ENCODE measurements at places on chromosomes 13 and 19. TPM values are rescaled to one million over a fixed set of nuclear protein-coding genes. Genes with fewer than 3 reads are reported as not detected.

LRRC25 gene
- 0.35 TPM for total RNA-seq

C5AR2 gene
- not detected for total RNA-seq

TEX101 gene
- total RNA-seq: not detected

ASF1B gene
- total RNA-seq: 77.8 TPM

SIGLEC5 gene
- not detected for total RNA-seq

FAAP24 gene
- 12.5 TPM for total RNA-seq

PSG5 gene
- total RNA-seq: 4.7 TPM

METTL21C gene
- not detected for total RNA-seq

HSPB6 gene
- total RNA-seq: not detected

MCEMP1 gene
- total RNA-seq: not detected

ZNF549 gene
- total RNA-seq: 5.5 TPM

WDR88 gene
- not detected for total RNA-seq

CACNG6 gene
- total RNA-seq: 0.46 TPM

RNF113B gene
- total RNA-seq: not detected

PSG2 gene
- total RNA-seq: not detected

TEKTIP1 gene
- total RNA-seq: not detected

SRRM5 gene
- total RNA-seq: not detected

ZNF493 gene
- total RNA-seq: 8.9 TPM

CBLC gene
- not detected for total RNA-seq

GAPDHS gene
- total RNA-seq: not detected

DNA sequence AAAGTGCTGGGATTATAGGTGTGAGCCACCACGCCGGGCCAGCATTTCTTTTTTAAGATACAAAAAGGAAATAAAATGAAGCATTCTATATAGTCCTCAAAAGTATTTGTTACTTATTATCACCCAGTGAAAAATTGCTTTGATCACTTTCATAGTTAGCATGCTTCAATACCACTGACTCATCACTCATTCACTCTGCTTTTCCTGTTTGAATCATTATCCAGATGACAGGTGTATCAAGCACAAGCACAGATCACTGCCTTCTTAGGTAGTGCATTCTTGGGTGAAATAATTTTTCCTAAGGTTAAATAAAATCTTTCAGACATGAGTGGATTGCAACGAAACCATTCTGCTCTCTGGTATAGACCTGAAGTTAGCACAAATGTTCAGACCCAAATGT, 35.8 kb upstream of the SPART start:
- no peak for DNase-seq

DNA sequence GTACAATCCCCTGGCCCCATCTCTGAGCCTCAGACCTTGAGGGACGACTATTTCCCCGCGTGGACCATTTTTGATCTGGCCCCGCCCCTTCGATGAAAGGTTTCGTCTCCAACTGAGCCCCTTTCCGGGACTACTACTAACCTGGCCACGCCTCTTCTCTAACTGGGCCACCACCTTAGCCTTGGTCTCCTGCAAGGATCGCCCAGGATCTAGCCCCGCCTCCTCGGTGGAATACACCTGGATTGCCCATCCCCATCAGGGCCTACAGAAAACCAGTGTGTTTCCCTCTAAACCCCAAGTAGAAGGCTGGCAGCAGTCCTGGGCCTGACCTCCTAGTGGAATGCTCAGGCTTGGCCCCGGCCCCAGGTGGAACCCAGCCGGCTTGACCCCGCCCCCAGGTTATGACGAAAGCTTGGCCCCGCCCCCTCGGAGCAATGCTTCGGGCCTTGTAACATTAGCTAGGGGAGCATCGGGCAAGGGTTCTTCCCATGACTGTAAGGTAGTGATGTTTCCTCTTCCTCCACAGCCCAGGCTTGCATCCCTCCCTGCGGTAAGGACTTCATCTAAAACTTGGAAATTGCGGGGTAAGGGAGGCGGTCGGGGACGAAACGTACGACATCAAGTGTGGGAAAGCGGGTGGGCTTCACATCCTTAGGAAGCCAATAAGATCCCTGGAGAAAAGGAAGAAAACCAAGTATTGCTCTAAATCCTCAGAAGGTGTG, 9.1 kb downstream of the SPACA6 start:
- no peak for DNase-seq

- no peak for DNase-seq
Observed at GRCh38 chr19:41691268-41691970, 3.3 kb upstream of the CEACAM7 start.

- peak; percentile 3 for DNase-seq
Observed at GRCh38 chr13:75326173-75327134, 155.5 kb downstream of the TBC1D4 start.

DNA sequence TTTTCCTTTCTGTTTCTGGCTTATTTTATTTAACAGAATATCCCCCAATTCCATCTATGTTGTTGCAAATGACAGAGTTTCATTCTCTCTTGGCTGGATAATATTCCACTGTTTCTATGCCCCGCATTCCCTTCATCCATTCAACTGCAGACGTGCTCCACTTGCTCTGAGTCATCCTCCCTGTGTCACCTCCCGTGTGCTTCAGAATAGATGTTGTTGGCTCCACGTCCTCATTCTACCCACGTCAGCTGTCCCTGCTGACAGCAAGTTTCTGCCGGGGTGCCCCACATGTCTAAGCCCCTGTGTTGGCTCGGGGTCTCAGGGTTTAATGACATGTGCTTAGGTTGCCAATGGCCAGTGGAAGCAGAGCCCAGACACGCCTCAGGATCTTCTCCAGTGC, 1041.0 kb downstream of the UQCRFS1 start:
- no peak for DNase-seq

DNA sequence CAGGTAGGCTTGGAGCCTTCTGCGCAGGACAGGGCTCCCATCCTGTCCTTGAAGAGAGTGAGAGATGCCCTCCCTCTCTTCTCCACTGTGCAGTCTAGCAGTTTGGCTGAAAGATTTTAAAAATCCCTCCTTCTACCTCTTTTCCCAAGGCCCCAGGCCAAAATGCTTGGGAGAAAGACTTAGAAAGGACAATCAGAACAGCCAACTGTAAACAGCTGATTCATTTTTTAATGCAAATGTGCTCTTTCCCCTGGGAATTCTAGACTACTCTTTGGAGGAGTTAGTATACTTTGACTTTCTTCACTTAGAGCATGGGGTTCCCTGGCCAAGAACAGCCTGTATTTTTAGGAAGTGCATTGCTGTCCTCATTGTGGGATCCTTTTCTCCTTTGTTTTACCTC, 398.9 kb downstream of the GPC6 start:
- DNase-seq: no peak

GRCh38 chr19:37905946-37906868, at the start of gene WDR87:
Gene WDR87, minus strand, starts transcription at chr19:37906594. Its CDS starts 8,355 bp downstream, at chr19:37898239.
- DNase-seq: no peak

- DNase-seq: no peak
Observed at GRCh38 chr13:93262729-93263345, 36.2 kb downstream of the GPC6 start.

- DNase-seq: no peak
Observed at GRCh38 chr13:24683351-24683750, 3.1 kb downstream of the ATP12A start.

- no peak for DNase-seq
Observed at GRCh38 chr13:60043262-60043661, 120.5 kb downstream of the DIAPH3 start.

GRCh38 chr19:30900051-30900450, 449.2 kb downstream of the TSHZ3 start:
- DNase-seq: no peak

- no peak for DNase-seq
Observed at GRCh38 chr19:50300051-50300450, 29.1 kb downstream of the KCNC3 start.

GRCh38 chr19:29645911-29646310, 19.4 kb upstream of the PLEKHF1 start:
- DNase-seq: peak; percentile 71

GRCh38 chr13:76879203-76879882, 6.9 kb downstream of the KCTD12 start:
- DNase-seq: peak; percentile 54

GRCh38 chr19:41192574-41193429, at the start of gene CYP2S1:
Gene CYP2S1, plus strand, starts transcription at chr19:41193219. Its CDS starts 46 bp downstream, at chr19:41193265.
- no peak for DNase-seq

DNA sequence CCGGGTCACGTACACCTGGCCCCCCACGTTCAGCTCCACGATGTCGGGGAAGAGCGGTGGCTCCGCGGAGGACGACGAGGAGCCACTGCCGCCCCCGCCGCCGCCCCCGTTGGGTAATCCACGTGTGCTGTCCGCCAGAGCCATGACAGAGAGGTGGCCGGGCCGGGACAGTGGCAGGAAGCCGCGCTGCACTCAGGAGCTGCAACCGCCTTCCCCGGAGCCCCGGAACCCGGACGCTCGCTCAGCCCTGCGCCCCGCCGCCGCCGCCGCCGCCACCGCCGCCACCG, 257 bp downstream of the KCTD12 start:
- DNase-seq: no peak

DNA sequence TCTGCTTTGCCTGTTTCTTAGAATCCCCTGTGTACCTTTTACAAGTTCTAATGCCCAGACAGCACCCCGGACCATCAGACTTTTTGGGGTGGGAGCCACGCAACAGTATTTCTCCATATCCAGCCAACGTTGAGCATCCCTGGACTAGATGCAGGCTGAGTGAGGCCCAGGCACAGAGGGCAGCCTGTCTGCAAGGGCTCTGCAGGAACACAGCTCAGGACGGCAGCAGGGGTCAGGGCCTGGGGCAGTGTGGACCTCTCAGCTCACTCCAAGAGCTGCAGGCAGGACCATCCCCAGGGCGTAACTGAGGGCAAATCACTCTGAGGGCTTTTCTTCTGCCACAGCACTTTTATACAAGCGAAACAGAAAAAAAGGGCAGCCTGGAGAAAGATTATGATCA, 95.8 kb downstream of the DNAJC15 start:
- DNase-seq: no peak

- DNase-seq: no peak
Observed at GRCh38 chr13:30121666-30122065, 185.7 kb downstream of the KATNAL1 start.

DNA sequence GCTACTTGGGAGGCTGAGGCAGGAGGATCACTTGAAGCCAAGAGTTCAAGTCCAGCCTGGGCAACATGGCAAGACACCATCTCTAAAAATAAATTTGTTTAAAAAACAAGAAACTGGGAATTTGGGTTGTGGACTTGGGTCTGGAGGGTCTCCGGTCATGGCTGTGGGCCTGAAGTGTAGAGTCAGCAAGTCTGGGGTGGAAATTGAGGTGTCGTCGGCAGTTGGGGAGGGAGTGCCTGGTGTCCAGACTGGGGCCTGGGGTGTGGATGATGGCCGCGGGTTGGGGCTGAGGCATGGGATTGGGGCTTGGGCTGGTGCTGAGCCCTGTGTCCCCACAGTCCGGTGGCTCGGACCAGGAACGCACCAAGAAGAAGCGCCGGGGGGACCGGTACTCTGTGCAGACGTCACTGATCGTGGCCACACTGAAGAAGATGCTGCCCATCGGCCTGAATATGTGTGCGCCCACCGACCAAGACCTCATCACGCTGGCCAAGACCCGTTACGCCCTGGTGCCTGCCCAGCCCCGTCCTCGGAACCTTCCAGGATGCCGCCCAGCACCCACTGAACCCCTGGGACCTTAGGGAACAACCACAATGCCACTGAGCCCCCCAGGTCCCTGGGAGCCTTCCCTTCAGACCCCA, 91.6 kb downstream of the RYR1 start:
- no peak for DNase-seq

DNA sequence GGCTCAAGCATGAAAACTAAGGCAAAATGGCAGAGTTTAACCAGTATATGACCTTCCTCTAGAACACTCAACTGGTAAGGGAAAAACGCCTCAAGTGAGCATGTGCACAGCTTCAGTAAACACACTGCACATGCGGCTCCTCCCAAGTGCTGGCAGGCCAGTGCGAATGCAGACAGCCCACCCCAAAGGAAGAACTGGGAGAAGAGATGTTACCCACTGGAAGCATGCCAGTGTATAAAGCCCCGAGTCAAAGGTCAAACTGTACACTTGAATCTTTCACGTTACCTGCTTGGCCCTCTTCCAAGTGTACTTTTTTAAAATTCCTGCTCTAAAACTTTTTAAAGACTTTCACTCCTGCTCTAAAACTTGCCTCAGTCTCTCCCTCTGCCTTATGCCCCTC, 19.2 kb upstream of the RCBTB1 start:
- no peak for DNase-seq

GRCh38 chr19:5094768-5095567, 126.1 kb downstream of the KDM4B start:
- DNase-seq: no peak

DNA sequence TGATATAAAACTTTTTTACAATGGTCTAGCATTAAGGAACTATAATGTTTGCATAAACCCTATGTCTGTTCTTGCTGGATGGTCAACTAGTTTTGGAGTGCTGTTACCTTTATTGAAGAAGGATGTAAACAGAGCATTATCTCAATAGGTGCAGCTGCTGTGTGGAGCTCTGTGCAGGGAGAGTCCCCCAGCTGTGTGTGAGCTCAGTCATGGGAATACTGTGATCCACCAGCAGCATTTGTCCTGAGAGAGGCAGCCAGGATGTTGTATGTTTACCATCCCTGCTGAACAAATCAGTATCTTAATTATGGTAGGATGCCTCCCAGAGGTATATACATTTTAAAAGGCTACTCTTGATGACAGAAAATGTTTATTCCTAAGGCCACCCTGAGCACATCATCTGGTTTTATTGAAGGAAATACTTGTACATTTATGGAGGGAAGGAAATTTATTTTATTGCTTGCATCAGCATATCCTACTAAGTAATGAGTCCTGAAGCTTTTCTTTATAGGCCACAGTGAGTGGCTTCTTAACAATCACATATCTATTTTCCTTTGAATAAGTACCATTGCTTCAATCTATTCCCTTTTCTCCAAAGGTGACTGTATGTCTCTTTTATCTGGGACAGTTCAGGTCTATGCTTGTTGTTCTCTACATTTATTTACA, 11.7 kb downstream of the RAP2A start:
- no peak for DNase-seq

GRCh38 chr19:35362261-35363000, 4.2 kb downstream of the FFAR3 start:
- DNase-seq: no peak

GRCh38 chr13:51233117-51233826, 11.1 kb downstream of the FAM124A start:
- DNase-seq: no peak

GRCh38 chr13:32752997-32753606, 166.8 kb downstream of the PDS5B start:
- no peak for DNase-seq

DNA sequence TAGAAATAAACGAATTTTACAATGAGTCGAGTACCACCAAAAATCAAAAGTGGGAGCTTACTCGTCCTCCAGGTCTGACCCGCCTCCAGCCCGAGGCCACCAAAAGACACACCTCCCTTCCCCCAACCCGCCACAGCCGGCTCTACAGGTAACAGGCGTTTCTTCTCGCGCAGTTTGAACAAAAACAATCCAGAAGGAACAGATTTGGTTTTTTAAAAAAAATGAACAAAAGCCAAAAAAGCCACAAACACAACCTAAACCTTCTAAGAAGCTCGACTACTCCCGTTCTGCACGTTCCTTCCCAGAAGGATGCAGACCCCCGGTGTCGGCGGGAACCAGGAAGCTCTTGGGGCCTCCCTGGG, 671 bp downstream of the ZDHHC20 start:
- DNase-seq: no peak
